ENCODE measurements at places on chromosomes 3 and 15. TPM values are rescaled to one million over a fixed set of nuclear protein-coding genes. Genes with fewer than 3 reads are reported as not detected.

Gene LMOD3
- total RNA-seq = not detected

Gene A4GNT
- not detected for total RNA-seq

Gene FAM43A
- 6.9 TPM for total RNA-seq

Gene GLCE
- total RNA-seq = 2.5 TPM

Gene MINAR1
- 0.55 TPM for total RNA-seq

Gene CACNA2D2
- total RNA-seq = 0.46 TPM

Gene MESP1
- 7.5 TPM for total RNA-seq

Gene LINGO1
- total RNA-seq = not detected

All from activated T-helper 2 cell treated with anti-CD3 and anti-CD28 coated beads, Interferon-gamma antibody, Interleukin-2, Interleukin-4, amounts not matched to agents 10 μg/mL and 5 μg/mL and 100 μg/mL, durations not matched to agents 14 hours and 24 hours and 36 hours (primary cell).